ENCODE measurements at places on chromosomes 11 and 22.

- DNase-seq = no peak
These were observed 11.0 kb downstream of the OSBPL5 start for GRCh38 chr11:3154001-3154599.

DNA sequence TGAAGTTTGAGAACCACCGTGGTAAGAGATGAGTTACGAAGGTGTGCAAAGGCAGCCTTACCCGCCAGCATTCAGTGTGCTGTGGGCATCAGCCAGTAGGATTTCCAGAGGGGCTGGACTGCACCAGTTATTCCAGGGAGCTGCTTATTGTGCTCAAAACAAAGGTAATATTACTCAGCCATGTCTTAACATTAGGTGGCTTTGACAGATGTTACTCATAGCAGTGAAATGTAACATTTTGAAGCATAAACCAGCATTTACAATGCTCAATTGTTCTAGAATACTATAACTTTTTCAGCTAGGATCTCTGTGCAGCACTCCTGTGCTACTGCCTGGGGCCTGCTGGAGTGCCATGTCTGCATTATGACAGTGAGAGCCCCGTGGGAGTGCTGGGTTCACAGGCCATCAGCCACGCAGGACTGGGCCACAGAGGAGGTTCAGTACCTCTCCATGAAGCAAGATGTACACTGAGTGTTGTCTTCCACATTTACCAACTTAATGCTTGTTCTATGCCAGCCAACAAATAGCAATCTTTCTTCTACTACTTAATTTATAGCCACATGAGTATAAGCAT is 238.1 kb downstream of the CADM1 start:
- DNase-seq = no peak

DNA sequence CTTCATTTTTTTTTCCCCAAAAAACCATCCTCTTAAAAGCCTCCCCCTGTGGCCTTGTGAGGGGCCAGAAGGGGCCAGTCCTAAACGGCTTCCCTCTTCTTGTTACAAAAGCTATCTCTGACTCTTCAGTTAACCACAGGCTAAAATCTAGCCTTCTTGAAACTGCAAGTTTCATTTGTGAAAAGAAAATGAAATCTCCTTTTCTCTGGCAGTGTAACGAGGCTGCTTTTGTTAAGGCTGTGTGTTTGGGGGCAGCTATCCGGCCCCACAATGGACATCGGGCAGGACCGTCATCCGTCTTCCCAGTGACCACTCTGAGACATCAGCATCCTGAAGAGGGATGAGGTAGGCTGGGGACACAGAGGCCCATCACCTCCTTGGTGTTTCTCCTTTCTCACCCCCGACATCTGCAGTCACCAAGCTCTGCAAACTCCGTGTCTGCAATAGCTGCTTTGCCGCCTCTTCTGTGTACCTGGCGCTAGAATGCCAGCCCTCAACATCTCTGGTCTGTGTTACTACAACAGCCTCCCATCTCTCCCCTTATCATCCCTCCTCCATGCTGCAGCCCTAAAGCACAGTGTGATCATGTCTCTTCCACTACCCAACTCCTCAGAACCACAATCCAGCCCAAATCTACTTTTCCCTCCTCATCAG is 94.0 kb downstream of the RCN1 start:
- DNase-seq = no peak

GRCh38 chr11:32602657-32603415 is 19.2 kb downstream of the EIF3M start:
- DNase-seq = no peak

DNA sequence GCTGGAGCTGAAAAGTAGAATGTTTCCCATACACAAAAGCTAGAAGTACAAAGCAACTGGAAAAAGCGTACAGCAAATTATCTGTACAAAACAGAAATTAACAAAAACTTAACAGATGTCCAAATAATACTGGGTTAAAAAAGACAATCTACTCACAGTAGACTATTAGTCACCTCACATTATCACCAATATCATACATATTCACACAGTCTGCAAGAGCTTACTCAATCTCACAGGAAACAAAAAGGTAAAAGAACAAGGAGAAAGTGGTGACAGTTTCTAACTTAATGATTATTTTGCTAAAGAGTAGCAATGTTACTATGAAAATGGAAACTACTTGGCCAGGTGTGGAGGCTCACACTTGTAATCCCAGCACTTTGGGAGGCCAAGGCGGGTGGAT is 11.9 kb downstream of the CELF1 start:
- DNase-seq = no peak

- DNase-seq = no peak
These were observed 39.8 kb downstream of the MUC6 start for GRCh38 chr11:996681-997080.

- DNase-seq = no peak
These were observed 18.2 kb downstream of the INCENP start for GRCh38 chr11:62142043-62142375.

GRCh38 chr22:37419370-37419968 is 7.8 kb downstream of the ELFN2 start:
- no peak for DNase-seq

- no peak for DNase-seq
These were observed 1.9 kb downstream of the NLRP6 start for GRCh38 chr11:279966-280705.

DNA sequence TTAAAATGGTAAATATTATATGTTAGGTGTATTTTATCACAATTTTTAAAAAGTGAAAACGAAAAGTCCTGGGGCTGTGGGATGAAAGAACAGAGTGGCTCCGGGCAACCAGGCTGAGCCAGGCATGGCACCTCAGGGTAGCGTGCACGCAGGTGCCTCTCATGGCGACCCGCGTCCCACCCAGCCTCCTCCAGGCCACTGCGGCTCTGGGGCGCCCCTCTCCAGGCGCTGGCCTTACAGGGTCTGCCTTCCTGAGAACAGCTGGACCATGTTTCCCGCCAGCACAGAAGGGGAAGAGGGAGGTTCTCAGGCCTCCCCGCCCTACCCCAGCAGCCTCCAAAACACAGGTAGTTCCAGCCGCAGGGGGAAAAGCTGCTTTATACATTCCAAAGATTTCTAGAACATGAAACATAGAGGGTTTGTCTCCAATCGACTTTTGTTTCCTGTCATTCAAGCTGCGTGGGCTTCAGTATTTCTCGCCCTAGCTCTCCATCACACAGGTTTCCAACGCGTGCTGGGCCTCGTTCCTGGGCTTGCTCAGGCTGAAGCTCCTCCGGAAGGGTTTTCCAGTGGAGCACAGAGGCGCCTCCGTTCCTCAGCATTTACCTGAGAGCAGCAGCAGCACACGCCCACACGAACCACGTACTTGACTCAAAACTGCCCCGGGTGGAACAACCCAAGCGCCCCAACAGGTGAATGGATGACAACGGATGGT is 10.5 kb downstream of the EHD1 start:
- no peak for DNase-seq

DNA sequence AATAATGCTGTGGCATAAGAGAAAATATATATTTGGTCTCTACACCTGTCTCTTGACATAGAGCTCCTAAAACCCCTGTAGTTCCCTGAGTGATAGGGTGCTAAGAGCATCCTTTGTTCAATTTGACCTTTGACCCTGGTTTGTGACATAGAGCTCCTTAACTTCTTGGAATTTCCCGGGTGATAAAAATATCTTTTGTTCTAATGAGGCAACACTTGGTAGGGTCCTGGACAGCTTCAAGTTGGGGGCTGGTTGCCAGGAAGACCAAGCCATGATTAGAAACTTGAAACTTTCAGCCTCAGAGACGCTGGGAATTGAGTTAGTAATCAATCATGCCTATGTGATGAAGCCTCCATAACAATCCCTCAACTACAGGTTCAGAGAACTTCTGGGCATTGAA is 105.4 kb downstream of the CASP12 start:
- no peak for DNase-seq

DNA sequence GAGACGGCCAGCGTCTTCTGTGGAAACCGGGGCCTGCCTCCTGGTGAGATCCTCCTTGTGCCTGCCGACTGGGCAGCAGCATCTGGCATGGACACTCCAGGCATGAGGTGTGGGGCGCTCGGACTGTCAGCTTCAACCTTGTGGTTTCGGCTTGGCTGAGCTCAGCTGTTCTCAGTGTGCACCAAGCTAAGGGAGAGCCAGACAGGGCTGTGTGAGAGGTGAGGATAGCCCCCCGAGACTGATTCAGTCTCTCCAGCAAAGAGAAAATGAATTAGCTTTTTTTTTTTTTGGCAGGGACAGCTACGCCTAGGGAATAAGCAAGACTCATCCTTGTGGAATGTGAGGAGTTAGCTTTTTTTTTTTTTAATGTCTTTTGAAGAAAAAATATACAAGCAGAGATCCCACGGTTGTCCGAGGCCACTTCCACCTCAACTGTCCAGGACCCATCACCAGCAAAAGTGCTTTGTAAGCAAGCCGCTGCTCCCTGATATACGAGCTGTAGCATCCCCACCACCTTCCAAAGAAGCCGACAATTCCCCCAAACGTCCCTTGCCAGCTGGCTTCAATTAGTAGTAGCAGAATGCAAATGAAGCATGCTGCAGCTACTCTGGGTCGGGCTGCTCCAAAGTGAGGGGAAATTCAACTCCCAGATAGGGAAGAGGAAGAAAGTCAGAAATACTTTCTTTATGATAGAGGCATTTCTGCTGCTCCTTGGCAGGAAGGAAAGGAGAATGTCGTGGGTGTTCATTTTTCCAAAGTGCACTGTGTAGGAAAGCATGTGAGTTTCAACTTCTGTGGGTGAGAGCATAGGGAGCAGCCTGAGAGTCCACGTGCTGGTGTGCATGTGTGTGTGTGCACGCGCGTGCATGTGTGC is 9.7 kb upstream of the THY1 start:
- no peak for DNase-seq

- no peak for DNase-seq
These were observed 59.1 kb upstream of the FGF3 start for GRCh38 chr11:69878144-69878883.

GRCh38 chr11:3052109-3052479 is 5.1 kb downstream of the CARS1 start:
- no peak for DNase-seq

DNA sequence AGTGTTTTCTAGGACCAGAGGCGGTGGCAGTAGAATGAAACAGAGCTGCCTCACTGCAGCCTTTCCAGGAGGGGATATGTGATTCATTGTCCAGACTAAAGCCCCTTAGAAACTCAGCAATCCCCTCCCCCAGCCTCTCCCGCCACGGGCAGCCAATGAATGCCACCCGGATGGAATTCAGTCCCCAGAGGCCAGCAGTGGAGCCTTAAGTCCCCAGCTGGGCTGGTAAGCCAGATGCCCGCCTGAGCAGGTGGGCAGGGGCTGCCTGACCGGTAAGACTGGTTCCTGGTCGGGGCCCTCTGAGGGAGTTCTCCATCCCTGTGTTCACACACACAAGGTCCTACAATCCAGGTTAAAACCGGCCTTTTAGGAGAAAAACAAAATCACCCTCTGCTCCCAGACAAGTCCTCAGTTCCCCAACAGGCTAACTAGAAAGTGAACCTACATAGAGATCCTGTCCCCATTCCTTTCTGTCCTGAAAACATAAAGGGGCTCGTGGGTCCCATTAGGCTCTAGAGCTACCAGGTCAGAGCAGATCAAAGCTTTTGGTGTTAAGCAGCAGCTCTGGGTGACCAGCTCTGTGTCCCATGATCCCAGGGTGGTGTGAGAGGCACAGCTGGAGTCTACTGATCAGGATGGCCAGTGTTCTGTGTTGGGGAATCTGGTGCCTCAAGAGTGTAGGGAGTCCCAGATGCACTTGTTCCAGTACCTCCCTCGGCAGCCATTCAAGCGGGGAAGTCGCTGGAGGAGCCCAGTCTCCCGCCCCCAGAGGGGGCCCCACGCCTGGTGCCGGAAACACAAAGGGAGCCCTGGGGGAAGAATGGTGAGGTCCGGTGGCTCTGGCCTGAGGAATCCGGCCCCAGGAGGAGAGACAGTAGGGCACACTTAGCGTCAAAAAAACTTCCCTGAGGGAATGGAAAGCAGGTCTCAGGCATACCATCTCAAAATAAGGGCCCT is 2.6 kb downstream of the PATZ1 start:
- DNase-seq = no peak

- no peak for DNase-seq
These were observed 7.6 kb upstream of the LMO2 start for GRCh38 chr11:33899400-33900037.

DNA sequence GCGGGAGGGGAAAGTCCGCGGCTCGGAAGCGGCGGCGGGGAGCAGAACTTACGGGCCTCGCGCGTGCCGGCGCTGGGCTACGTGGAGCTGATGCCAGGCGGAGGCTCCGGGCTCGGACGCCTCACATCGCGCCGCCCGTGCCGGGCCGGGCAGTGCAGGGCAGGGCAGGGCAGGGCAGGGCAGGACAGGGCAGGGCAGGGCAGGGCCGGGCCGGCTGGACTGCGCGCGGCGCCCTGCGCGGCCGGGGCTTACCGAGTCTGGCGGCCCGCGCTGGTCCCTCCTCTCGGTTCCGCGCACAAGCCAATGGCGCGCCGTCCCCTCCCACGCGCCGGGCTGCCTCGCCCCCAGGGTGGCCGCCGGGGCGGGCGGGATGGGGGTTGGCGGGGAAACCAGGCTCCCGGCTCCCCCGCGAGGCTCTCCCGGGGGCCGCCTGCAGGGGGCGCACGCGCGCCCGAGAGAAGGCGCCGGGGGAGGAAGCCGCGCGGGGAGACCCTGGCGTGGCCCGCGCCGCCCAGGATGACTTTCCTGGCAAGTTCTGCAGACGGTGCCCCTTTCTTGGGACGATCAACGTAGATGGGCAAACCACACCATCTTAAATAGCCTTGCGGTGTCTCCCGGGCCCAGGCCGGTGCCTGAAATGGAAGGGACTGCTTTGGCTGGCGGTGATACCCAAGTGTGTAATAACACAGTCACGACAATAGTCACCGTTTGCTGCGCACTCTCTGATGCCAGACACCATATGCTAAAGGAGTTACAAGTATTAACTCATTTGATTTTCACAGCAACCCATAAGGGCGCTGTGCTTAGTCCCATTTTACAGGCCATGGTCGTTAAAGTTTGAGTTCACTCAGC is at the start of gene TP53I11:
TP53I11 (minus strand) TSS at position 259 of the 852 bp plus-strand sequence. CDS start 12,548 bp downstream, outside the sequence.
- peak; percentile 56 for DNase-seq

DNA sequence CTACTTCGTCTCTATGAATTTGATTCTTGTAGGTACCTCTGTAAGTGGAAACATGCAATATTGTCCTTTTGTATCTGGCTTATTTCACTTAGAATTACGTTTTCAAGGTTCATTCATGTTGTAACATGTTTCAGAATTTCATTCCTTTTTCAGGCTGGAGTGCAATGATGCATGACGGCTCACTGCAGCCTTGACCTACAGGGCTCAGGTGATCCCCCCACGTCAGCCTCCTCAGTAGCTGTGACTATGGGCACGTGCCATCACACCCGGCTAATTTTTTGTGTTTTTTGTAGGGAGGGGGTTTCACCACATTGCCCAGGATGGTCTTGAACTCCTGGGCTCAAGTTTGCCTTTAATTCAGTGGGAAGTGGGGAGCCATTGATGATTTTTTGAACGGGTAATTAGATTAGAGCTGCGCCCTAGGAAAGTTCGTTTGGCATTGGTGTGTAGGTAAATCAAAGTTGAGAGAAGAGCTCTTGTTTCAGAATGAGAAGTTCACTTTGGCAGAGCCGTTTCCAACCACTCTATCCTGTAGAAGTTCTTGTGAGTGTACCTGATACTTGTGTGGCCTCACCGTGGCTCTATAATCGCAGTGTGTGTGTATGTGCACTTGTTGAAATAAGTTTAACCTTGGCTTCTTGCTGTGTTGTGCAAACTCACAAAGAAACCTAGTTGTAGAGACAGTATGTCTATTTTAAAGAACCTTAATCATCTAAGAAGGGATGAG is 115.9 kb downstream of the NAV2 start:
- no peak for DNase-seq

GRCh38 chr11:59957094-59957493 is 6.7 kb upstream of the OOSP4A start:
- DNase-seq = no peak

- no peak for DNase-seq
These were observed 1015.8 kb downstream of the BRD1 start for GRCh38 chr22:48811885-48812284.

GRCh38 chr22:37162221-37163095 is 12.7 kb upstream of the IL2RB start:
- peak; percentile 57 for DNase-seq
